ENCODE measurements at places on chromosomes 13 and 19.

- DNase-seq = no peak
These were observed 50.0 kb downstream of the LATS2 start for GRCh38 chr13:21011378-21011777.

DNA sequence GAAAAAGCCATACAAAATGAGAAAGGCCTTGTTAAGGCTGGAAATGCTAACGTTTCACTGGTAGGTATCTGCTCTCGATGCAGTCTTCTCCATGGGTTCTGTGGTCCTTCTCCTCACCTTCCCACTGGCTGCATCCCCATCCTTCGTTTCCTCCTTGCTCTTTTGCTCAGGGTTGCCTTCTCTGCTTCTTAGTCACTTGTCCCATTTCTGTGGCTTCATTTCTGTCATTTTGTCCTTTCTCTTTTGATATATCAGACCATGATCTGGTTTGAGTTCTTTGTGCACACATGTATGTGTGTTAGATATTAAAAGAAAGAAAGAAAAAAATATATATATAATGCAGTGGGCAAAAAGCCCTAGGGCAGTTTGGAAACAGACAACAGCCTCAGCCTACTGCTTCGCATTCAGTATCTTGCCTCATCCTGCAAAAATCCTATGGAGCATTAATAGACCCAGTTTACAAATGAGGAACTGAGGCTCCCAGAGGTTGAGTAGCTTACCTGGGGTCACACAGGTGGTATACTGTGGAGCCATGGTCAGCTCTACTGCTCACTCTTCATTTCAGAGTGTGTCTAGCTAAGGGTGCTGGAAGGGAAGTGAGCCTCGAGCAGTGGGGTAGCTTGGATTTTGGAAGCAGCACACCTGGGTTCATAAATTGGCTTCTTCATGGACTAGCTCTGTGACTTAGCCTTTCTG lies 57.6 kb upstream of the MEDAG start:
- DNase-seq = no peak

DNA sequence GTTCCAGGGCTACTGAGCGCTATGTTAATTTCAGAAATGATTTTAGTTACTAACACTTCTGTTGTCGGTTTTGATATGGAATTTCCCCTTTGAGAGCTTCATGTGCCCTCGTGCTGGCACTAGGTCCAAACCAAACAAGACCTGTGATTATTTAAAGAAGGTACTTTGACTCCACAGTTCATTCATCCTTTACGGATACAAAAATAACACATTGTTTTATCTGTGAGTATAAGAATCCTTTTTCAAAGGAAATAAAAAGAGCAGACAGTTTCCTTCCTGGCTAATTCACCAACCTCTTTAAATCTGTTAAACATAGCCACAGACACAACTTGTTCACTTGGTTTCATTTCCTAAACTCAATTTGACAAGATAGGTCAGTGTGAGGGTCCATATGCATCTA lies 141.2 kb downstream of the FLT1 start:
- DNase-seq = no peak

DNA sequence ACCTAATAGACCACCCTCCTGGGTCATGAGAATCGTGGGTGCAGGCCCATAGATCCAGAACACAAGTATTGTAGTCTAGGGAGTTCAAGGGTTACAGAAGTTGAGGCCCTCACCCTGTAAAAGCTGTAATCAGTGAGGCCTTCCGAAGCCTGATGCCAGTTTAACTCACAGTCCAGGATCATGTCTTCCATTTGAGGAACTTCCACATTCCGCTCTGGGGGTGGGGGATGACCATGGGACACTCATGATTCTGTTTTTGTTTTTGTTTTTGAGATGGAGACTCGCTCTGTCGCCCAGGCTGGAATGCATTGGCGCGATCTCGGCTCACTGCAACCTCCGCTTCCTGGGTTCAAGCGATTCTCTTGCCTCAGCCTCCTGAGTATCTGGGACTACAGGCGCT lies 1.7 kb upstream of the RASIP1 start:
- no peak for DNase-seq

GRCh38 chr13:49265822-49266221 lies 18.1 kb downstream of the CDADC1 start:
- no peak for DNase-seq

DNA sequence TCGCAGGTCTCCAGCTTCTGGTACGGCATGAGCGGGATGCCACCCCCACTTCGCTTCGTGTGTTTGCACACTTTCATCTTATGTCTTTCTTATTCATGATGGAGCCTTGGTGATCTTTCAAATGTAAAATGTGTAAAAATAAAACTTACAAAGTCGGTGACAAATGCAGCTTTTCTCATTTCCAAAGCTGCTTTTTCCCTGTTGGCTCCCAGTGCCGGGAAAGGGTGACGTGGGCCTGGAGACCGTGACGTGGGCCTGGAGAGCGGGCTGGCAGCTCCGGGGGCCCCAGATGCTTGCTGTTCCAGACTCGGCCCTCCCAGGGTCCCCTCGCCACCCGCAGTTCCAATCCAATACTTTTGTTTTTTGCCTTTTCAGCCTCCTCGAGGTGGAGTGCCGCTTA lies 101.4 kb downstream of the KDM4B start:
- DNase-seq = no peak

DNA sequence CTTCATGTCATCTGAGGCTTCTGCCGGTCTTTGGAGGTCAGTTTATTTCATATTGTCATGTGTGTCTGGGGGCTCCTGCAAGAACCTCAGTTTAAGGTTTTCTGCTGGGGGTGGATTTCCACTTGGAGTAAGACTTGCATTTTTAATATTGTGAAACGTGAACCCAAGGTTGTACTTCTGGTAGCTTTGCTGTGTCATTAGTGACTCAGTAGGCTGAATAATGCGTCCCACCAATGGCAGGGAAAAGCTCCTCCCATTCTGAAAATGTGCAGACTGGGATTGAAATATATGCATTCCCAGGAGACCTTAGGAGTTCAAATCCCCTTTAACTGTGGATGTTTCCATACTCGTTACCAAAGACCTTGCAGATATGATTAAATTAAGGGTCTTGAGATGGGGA lies 46.2 kb downstream of the ING1 start:
- no peak for DNase-seq

DNA sequence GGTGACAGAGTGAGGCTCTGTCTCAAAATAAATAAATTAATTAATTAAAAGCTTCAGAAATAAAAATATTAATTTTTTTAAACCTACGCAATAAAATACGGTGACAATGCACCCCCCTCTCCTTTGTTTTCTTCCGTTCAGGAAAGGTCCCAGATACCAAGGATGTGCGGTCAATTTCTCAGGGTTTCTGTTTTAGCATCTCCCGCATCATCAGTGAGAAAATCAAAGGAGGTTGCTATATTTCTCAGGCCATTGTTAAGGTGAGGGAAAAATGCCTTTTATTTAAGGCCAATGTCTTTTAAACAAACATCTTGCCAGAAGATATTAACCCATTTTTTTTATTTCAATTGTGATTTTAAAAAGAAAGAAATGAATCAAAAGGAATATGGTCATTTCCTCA lies 111.7 kb downstream of the INSR start:
- DNase-seq = no peak

GRCh38 chr13:96020155-96020575 lies 33.0 kb downstream of the UGGT2 start:
- peak; percentile 19 for DNase-seq

GRCh38 chr13:43694146-43694664 lies 92.6 kb downstream of the ENOX1 start:
- DNase-seq = no peak

DNA sequence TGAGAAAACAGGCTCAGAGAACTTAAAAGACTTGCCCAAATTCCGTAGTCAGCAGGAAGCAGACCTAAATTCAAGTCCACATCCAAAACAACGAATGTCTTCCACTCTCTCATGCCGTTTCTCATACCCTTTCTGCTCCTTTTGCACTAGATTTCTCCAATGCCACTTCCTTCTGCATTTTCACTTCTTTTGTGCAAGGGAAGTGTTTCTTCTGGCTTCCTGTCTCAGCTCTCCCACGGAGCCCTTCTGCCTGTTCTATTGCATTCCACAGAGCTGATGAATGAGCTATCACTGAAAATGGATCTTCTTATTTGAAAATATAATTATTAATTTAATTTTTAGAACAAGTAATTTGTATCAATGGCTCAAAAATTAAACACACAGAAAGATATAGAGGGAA lies 56.1 kb upstream of the STK24 start:
- no peak for DNase-seq

DNA sequence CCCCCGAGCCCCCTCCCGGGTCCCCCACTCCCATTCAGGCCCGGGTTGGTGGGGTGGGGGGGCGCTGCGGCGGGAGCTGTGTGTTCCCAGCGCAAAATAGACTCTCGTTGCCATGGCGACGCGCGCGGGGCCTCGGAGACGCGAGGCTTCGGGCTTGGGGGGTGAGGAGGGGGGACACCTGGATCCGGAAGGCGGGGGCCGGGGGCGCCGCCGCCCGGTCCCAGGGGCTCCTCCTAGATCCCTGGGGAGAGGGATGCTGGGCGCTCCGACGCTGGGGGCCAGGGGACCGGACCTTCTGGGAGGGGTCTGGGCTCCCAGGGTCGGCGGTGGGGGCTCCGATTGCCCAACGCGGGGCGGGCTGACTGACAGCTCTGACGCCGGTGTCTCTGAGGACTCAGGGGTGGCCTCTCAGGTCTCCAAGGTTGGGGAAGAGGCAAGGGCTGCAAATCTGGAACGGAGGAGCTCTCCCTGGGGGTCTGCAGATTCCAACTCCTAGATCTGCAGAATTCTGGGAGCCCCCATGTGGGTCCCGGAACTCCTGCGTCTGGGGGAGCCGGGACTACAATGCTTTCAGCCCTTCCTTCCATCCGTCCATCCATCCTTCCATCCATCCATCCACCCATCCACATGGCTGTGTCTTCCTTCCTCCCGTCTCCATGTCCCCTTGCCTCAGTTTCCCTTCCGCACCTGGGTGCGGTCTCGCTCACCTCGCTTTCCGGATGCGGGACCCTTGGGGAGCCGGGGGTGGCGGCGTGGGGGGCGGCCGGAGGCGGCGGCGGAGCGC lies 9.1 kb upstream of the SHISA7 start:
- no peak for DNase-seq

- DNase-seq = no peak
These were observed 81.1 kb upstream of the EDNRB start for GRCh38 chr13:77999746-78000145.

DNA sequence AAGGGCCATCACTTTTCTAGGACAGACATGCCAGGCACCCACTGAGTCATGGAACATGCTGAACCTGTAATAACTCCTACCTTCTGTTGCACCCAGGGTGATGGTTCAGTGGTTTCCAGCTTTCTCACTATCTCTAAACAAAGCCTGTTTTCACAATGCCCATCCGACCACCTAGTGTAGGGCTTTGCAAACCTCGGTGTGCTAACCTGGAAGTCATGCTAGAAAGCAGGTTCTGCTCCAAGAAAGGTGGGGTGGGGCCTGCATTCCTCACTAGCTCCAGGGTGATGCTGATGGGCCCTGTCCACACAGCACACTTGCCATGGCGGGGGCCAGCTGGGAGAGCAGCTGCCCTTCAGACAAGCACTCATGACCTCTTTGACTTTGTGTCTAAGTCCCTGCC lies 43.4 kb downstream of the COL4A2 start:
- no peak for DNase-seq

All from NCI-H187 (cell line).